SW 1271 (cell line): ENCODE measurements at places on chromosomes 1 and 21.

GRCh38 chr21:46078978-46079351, 18.9 kb upstream of the COL6A2 start:
- no peak for DNase-seq

DNA sequence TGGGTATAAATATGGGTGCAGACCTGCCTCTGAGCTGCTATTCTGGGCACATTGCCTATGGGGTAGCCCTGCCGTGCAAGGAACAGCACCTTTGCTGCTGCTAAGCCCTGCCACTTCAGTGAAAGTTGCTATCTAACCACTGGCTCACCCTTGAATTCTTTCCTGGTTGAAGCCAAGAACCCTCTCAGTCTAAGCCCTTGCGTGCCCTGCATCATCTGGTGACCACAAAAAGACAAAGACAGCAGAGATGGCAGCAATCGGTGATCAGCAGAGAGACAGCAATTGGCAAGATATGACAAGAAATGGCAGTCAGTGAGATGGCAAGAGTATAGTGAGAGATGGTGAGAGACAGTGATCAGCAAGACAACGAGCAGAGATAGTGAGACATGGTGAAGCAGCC, 418.3 kb downstream of the MATN1 start:
- no peak for DNase-seq

- no peak for DNase-seq
Observed at GRCh38 chr1:206565995-206566394, 46.3 kb downstream of the EIF2D start.

DNA sequence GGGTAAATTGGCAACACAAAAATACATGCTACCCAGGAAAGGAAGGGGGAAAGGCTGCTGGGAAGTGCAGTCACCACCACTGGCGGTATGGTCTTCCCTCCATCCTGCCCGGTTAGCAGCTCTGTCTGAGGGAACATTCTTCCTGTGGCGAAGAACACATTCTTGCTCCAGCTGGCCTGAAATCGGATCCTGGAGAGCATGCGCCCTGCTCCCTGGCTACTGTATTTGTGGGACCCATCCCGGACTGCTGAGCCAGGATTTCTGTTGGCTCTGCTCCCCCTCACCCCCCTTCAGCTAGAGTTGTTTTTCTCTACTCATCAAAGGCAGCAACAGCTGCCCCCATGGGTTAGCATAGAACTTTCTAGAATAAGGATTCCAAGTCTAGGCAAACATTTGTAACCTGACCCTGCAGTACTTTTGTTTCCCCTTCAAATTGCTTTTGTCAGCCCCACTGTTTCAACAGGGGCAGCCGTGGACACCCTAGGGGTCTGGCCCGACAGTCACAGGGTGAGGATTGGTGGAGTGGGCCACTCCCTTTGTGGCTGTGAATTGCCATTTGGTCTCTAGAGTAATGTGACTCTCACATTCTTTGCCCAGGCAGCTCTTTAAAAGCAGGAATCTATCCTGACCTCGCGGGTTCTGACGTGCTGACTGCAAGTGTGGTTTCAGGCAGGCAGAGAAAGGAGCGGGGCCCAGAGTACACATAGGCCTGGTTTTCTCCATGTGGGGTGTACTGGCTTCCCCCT, 157.7 kb downstream of the TOMM20 start:
- no peak for DNase-seq

- DNase-seq = no peak
Observed at GRCh38 chr1:18414321-18414720, 66.4 kb upstream of the KLHDC7A start.

DNA sequence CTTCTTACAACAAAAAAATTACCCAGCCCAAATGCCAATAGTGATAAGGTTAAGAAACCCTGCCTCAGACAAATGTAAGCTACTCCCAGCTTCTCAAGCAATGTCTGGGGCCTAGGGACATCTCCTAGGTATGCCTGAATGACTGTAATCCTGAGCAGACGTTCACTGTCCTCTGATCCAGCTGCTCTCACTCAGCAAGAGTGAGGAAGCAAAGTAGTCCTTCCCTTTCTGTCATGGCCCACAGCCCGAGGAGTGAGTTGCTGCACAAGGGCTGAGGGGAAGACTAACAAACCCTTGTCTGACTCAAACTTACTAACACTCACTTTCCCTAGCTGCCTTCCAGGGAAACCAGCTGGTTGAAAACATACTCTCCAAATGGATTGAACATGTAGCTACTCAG, 124.9 kb upstream of the TNFSF4 start:
- DNase-seq = no peak

DNA sequence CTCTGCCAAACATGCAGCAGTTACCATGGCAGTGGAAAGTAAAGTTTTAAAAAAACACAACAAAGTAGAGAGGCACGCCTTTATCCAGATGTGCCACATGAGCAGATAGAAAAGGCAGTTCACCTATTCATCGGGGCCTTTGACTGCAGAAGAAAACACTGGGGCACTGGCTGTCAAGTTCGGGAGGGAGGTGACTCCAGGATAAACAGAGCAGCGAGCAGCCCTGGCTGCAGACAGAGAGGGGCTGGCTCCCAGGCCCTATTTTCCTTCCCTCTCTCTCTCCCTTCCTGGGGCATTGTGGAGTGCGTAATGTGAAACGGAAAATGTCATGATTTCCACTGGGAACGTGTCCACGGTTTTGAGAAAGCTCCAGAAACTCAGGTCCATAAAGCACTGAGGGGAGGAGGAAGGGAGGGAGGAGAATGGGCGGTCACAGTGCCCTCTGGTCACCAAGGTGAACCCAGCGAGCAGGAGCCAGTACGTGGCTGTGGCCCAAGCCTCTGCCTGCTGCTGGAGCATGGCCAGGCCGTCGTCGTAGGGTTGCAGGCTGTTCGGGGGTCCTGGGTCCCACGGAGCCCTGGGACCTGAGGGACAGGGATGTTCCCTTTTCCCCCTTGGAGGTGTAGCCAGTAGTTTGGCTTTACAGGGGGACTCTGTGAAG, 114.7 kb upstream of the IRF2BP2 start:
- DNase-seq = no peak

GRCh38 chr1:231998791-231999190, 372.2 kb downstream of the DISC1 start:
- DNase-seq = no peak

- no peak for DNase-seq
Observed at GRCh38 chr1:12556368-12556930, 61.6 kb downstream of the DHRS3 start.

- no peak for DNase-seq
Observed at GRCh38 chr1:107952989-107953388, 12.0 kb downstream of the VAV3 start.

DNA sequence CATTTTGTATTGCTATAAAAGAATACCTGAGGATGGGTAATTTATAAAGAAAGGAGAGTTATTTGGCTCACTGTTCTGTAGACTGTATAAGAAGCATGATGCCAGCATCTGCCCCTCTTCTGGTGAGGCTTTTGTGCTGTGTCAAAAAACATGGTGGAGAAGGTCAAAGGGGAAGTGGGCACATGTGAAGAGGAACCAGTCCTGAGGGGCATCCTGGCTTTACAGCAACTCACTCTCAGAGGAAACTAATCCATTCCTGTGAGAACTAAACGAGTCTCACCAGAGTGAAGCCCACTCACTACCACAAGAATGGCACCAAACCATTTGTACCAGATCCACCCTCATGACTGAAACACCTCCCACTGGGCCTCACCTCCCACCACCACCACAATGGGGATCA, 18.8 kb upstream of the SELP start:
- no peak for DNase-seq

GRCh38 chr1:24362982-24363614, 43.9 kb downstream of the GRHL3 start:
- no peak for DNase-seq

DNA sequence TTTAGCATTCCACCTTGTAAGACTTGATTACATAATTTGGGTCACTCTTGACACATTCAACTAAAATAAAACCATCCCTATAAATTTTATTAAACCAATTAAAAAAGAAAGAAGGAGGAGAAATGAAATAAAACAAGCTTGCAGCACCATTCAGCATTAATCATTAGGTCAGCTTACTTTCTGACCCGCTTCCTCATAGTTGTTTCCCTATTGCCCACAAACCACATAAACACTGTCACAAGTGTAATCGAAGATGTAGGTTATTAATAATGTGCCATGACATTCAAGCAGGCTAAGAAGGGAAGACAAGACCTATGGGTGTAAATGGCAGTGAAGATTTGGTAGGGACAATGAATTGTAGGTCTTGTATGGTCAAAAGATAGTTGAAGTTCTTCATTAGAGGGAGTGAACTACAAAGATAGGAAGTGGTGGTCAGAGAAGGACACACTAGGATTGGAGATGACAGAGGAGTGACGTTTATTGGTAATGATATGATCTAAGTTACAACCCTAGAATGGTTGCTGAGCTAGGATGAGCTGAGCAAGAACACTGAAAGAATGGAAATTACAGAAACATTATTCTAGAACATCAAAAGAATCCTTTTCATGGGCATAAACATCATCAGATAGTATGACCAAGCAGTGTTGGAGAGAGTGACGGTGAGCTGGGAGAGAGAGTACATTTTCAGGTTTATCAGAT, 231.5 kb downstream of the KCNT2 start:
- DNase-seq = no peak

DNA sequence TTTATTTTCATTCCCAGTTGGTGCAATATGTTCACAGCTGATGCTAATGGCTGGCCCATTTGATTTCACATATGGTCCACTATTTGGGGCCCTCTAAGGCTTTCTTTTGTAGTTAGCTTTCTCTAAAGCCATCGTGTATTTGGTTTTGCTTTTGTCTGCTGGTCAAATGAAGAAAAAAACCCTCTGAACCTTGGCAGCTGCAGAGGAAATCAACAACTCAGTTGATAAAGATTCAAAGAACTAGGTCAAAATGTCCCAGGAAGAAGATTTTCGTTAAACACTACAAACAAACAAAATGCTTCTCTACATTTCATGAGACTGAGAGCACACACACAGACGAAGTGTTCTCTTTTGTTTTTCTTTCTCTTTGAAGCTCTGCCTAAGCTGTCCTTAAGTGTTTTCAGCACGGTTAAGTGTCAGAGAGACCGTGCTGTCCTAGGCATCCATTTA, 655.0 kb downstream of the RWDD3 start:
- DNase-seq = no peak

DNA sequence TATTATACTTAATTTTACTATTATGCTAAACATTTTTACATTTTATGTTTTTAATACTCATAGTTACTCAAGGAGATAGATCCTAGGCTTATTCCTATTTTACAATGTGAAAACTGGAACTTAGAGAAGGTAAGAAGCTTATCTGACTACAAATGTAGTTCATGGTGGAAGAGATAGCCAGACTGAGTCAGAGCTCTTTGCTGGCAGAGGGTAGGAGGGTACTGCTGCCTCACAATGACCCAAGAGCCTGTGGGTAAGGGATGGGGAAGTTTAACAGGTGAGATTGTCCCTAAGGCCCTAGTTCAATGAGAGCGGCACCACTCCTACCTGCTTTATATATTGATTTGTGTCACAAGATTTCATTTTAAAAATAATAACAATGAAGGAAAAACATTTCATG, 34.1 kb upstream of the NEK7 start:
- no peak for DNase-seq

GRCh38 chr1:157069601-157070000, 24.1 kb upstream of the ARHGEF11 start:
- DNase-seq = no peak

- DNase-seq = no peak
Observed at GRCh38 chr1:115364780-115365155, 26.7 kb upstream of the NGF start.

DNA sequence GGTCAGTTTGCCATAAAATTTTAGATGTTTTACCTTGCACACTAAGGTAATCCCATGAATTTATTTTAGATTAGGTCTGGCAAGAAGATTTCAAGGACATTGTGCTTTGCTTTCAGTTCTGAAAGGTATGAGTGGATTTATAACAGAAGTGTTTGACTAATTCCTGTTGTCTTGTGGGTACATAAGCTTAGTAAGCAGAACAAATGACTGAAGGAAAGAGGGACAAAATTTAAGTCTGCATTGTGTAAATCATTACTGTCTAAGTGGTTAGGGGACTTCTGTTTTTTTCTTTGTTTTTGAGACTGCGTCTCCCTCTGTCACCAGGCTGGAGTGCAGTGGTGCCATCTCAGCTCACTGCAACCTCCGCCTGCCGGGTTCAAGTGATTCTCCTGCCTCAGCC, 60.1 kb downstream of the PKN2 start:
- DNase-seq = no peak

GRCh38 chr1:10292188-10292587, 81.8 kb downstream of the KIF1B start:
- DNase-seq = no peak

- no peak for DNase-seq
Observed at GRCh38 chr1:225945564-225945963, 4.5 kb upstream of the LEFTY2 start.
